ENCODE measurements at places on chromosomes 1 and 21.

- DNase-seq: no peak
Observed at GRCh38 chr1:202037706-202038296, 27.4 kb downstream of the ELF3 start.

- DNase-seq: no peak
Observed at GRCh38 chr1:47709019-47709871, 271.4 kb downstream of the FOXD2 start.

- DNase-seq: no peak
Observed at GRCh38 chr1:80225510-80225909, 1219.0 kb upstream of the ADGRL4 start.

GRCh38 chr1:206953626-206954025, 7.4 kb upstream of the PIGR start:
- DNase-seq: no peak

DNA sequence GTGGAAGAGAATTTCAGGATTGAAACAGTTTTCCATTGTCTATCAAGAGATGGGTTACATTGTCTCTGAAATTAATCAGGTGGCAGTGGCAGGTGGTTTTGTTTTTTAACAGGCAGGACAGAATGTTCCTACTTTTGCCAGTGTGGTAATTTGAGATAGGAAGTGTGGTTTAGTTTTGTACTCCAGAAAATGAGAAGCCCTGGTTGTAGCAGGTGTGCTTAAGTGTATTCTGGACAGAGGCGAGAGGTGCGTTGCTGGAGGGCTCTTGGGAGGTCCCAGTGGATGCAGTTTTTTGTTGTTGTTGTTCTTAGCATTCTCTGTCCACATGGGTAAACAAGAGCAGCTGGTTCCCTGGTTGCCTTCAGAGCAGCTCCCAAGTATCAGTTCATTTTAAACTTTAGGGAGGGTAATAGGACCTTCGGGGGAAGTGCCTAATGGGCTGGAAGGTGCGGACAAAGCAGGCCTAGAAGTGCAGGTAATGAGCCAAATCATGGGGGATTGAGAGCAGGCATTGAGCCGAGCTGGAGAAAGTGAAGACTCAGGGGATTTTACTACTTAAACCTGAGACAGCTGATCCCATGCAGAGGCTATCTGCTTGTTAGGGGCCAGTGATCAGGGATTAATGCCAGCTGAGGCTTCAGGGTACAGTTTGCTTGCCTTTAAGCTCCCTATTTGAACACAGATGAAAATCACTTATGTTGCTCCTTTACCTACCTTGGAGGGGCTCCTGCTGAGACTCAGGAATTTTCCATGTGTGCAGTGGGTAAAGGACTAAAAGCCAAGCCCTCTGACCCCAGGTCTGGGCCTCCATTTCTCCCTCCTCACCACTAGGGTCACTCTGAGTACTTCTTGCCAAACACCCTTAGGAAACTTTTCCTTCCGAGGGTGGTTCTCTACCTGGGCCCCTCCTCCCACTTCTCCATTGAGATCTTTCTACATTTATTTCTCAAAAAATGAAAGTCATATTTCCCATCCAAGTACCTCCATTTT, 6.1 kb downstream of the PFKFB2 start:
- no peak for DNase-seq

DNA sequence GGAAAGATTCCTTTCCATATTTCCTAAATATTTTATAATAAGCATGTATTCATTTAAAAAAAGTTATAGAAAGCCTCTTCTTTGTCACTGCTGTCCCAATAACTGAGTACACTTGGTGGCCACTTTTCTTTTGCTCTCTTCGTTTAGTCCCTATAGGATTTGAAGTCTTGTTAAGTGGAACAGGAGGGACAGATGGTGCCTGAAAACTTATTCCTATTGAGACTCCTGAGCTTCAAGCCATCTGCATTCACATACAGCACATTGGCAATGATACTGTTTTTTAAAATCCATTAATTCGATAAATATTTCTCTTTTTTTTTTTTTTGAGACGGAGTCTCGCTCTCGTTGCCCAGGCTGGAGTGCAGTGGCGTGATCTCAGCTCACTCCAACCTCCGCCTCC, 2.0 kb upstream of the ZBTB40 start:
- no peak for DNase-seq

GRCh38 chr1:29223521-29223920, 7.2 kb downstream of the MECR start:
- no peak for DNase-seq

DNA sequence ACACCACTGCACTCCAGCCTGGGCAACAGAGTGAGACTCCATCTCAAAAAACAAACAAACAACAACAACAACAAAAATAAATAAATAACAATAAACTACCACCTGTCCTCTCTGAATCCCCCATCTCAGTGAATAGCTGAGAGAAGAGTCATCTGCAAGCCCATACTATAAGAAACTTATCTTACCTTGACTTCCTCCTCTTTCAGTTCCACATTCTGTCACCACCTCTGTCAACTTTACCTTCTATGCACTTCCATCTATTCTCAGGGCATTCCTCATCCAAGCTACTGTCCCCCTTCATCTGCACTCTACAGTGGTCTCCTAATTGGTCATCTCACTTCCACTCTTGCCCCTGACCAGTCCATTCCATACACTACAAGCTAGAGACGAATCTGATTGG, 58.1 kb downstream of the KIAA0040 start:
- DNase-seq: no peak

DNA sequence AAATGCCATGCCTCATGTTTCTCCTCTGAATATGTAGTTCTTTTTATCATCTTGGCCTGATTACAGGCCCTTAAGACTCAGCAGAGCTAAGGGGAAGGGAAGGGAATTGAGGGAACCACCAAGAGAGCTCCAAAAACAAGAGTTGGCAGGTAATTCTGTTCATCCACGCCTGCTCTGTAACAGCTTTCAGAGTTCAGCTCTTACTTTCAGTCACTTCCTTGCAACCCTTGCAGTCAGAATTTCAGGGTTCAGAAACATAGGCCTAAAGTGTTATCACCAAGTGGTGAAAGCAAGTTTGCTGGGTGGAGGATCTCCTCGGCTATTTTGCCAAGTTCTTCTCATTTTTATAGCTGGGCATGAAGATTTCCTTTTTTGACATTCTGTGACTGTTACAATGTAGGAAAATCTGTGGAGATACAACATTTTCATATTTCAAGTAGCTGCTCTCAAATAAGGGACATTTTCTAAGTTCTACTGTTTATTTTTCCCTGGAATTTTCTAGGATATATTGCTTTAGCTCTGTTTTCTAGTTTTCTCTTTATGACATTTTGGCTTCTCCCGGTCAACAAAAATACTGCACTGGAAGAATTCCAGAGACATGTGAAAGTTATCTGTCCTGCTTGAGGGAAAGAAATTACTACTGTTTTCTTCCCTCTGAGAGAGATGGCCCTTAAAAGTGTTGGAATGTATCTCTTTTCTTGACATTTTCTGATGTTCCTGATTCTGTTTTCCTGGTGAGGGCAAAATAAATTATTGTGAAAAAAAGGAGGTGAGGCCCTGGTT, 251.8 kb upstream of the ST6GALNAC5 start:
- no peak for DNase-seq

DNA sequence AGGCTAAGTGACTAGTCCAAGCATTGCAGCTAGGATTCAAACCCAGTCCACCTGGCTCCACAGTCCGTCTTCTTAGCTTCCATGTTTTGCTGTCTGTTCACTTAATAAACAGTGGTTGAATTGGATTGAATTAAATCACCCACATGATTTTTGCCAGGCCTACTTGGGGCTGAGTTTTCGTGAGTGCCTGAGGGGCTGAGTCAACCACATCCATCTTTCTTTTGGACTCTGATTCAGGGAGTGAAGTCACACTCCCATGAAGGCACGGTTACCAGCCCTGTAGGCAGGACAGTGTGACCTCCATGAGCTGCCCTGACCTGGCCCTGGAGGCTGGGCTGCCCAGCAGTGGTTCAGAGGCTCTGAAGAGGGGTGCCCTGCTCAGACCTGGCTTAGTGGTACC, 123.7 kb downstream of the ACTL8 start:
- no peak for DNase-seq

GRCh38 chr21:34693192-34693810, 24.5 kb downstream of the CLIC6 start:
- peak; percentile 40 for DNase-seq

GRCh38 chr1:232244426-232244825, 385.5 kb downstream of the SIPA1L2 start:
- DNase-seq: no peak

DNA sequence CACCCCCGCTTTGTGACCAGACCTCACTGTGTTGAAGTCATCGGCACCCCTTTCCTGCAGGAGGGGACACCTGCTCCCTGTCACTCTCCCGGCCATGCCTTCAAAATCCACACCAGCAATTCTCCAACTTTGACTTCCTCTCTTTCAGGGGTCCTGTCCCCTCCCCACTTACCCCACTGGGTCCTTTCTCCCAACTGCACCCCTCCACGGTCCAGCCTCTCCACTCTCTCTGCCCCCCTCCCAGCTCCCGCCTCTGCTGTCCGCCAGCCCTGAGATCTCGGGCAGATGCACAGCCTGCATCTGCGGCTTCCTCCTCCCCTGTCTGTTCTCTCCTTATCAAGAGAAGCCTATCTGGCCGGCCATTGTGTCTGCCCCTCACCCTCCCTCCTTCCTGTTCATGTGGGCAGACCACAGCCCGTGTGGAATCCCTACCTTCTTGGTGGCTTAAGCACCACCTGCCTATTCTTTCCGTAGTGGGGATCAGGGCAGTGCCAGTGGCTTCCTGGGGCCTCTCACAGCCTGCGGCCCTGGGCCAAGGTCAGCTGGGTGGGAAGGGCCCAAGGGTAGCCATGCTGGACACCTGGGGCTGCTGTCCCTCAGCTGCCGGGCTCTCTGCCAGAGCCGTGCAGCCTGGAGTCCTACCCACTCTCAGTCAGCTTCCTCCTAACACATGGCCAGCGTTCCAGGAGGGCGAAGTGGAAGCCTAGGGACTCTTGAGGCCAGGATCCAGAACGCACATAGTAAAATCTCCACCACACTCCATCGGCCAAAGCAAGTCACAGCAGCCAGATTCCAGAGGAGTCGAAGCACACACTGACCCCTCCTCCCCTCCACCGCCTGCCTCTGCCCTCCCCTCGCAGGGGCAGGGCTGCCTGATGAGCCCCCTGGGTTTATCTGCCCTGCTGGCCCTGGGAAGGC, 5.1 kb upstream of the HES4 start:
- DNase-seq: no peak

DNA sequence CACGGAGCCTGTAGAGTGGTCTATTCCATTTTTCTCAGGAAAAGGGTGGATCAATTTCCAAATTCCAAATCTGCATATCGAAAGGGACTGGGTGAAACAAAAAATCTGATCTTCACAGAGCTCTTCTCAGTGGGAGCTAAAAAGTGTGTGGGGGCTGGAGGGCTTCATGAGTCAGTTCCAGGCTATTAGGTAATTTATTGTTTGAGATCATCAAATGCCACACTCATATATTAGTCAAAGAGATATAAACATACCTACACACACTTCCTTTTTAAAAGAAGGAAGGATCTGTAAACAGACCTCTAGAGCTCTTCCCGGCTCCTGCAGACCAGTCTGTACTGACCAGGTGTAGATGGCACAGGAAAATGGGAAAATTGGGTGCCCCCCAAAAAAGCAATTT, 175.4 kb downstream of the ZBTB18 start:
- no peak for DNase-seq

DNA sequence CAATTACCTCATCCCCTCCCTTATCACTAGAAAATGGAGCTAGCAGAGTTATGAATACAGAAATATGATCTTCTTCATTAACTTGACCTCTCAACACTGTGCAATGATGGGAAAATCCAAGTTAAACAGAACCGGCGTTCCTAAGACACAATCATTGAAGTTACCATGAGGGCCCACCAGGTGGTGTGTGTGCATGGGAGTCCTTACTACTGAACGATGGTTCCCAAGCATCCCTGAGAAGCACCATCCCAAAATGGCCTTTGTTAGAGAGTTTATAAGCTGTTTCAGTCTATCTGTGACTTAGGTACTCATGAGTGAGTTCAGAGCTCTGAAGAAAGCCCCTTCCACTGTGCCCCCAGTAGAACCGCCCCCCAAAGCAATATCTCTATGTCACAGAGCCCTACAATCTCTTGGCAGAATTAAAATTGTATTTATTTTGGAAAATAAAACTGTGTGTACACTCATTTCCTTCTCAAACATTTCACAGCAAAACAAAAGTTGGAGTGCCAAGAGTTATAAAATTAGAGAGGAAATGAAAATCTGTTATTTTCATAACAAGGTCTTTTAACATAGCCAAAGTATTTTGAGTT, 56.8 kb downstream of the PLD5 start:
- DNase-seq: peak; percentile 29

DNA sequence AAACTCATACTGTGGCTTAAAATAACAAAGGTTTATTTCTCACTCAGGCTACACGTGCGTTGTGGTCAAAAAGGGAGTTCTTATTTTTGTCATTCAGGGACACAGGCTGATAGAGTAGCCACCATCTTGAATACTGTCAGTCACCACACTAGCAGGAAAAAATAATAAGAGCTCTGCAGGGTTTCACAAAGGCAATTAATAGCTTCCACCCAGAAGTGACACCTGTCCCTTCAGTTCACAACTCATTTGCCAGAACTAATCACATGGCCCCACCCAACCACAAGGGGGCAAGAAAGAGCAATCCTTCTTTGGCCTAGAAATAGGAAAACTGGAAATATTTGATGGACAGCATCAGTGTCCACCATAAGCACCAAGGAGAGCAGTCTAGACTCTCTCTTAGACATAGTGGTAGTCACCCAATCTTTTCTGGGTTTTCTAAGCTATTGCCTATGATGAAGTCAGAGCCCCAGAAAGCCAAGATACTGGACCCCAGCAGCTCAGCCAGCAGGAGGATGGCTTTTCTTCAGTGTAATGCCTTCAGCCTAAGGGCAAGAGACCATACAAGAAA, 8.2 kb downstream of the HAPLN2 start:
- peak; percentile 45 for DNase-seq

DNA sequence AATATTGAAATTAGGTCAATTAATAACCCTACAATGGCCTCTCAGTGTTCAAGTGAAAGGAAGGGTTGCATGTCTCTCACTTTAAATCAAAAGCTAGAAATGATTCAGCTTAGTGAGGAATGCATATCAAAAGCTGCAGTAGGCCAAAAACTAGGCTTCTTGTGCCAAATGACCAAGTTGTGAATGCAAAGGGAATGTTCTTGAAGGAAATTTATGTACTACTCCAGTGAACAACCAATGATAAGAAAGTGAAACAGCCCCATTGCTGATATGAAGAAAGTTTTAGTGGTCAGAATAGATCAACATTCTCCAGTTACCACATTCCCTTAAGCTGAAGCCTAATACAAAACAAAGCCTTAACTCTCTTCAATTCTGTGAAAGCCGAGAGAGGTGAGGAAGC, 10.0 kb downstream of the MAEL start:
- DNase-seq: no peak

DNA sequence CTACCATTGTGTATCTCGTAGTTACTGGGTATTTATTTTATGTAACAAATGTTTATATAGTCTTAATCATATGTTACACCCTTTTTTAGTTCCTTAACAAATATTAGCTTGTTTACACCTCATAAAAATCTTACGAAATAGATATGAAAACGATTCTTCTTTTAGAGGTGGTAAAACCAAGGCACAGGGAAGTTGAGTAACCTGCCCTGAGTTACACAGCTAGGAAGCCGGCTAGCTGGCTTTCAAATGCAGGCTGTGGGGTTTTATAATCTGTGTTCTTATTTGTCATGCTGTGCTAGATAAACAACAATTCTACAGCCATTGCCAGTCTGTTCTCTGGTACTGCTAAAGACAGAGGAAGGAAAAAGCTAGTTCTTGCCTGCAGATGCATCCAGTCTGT, 109.6 kb downstream of the NOS1AP start:
- DNase-seq: no peak

- DNase-seq: no peak
Observed at GRCh38 chr1:6124746-6125365, 55.3 kb downstream of the CHD5 start.

- no peak for DNase-seq
Observed at GRCh38 chr1:57276918-57277317, 146.9 kb downstream of the DAB1 start.

GRCh38 chr21:33754481-33754880, 112.2 kb downstream of the ITSN1 start:
- DNase-seq: no peak
